Neuronal stem cell (in vitro differentiated cells): ENCODE measurements at places on chromosomes 1 and 21.

DNA sequence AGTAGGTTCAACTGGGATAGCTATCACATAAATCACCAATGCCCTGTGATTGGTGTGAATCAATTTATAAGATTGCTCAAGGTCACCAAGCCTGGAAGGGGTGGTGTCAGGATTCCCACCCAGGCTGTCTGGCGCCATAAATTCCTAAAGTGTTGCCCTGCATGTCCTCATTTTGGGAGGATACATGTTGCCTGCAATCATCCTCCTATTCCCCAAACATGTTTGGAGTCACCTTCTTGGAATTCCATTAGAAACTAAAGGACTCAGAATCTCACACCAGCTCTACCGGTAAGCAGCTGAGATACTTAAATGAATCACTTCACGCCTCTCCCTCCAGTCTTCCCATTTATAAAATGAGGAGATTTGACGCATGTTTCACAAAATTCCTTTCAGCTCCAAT lies 54.1 kb upstream of the SLC45A1 start:
- no peaks in the 10 kb centered on the region for H3K36me3 ChIP-seq
- H3K27me3 ChIP-seq = peaks cover 6% of the 10 kb centered on the region
- no peak for DNase-seq
- no peak overlapping the region for H3K4me3 ChIP-seq
- H3K27ac ChIP-seq = no peak overlapping the region
- peaks cover 3% of the 10 kb centered on the region for H3K4me1 ChIP-seq

- no peaks in the 10 kb centered on the region for H3K27me3 ChIP-seq
- H3K27ac ChIP-seq = no peak overlapping the region
- H3K36me3 ChIP-seq = no peaks in the 10 kb centered on the region
- H3K4me1 ChIP-seq = no peaks in the 10 kb centered on the region
- DNase-seq = no peak
Measured at GRCh38 chr1:228961511-228961910, 226.2 kb downstream of the RHOU start.

DNA sequence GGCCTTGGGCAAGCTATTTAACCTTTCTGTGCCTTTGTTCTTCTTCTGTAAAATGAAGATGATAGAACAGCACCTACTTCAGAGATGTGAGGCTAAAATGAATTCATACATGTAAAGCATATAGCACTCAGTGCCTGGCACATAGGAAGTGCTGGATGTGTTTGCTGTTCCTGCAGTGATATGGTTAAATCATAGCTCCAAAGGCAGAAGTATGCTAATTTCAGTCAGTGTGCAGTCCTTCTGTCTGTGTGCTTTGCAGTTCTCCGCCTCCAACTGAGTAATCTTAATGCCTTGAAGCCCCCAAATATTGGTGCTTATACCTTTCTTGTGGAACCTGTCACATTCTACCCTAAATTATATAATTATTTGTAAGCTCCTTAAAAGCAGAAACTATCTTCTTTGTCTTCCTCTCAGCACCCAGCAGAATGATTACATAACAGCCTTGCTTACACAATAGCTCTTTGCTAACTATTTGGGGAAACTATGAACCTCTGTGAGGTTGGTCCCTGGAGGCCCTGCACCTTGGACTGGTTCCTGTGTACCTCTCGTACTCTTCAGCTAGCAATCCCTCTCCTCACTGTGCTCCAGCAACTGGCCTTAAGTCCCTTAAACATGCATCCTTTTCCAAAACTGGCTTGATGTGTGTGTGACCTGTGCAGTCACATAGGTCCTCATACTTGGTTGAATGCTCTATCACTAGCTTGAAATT lies 57.0 kb upstream of the CACYBP start:
- no peak for DNase-seq
- H3K4me1 ChIP-seq = no peaks in the 10 kb centered on the region
- H3K4me3 ChIP-seq = no peak overlapping the region
- H3K27me3 ChIP-seq = no peaks in the 10 kb centered on the region
- H3K36me3 ChIP-seq = no peaks in the 10 kb centered on the region
- H3K27ac ChIP-seq = no peak overlapping the region

GRCh38 chr1:107993920-107994319 lies 28.9 kb upstream of the VAV3 start:
- H3K36me3 ChIP-seq = no peaks in the 10 kb centered on the region
- no peaks in the 10 kb centered on the region for H3K27me3 ChIP-seq
- no peak overlapping the region for H3K4me3 ChIP-seq
- peaks cover 4% of the 10 kb centered on the region for H3K4me1 ChIP-seq
- no peak overlapping the region for H3K27ac ChIP-seq

DNA sequence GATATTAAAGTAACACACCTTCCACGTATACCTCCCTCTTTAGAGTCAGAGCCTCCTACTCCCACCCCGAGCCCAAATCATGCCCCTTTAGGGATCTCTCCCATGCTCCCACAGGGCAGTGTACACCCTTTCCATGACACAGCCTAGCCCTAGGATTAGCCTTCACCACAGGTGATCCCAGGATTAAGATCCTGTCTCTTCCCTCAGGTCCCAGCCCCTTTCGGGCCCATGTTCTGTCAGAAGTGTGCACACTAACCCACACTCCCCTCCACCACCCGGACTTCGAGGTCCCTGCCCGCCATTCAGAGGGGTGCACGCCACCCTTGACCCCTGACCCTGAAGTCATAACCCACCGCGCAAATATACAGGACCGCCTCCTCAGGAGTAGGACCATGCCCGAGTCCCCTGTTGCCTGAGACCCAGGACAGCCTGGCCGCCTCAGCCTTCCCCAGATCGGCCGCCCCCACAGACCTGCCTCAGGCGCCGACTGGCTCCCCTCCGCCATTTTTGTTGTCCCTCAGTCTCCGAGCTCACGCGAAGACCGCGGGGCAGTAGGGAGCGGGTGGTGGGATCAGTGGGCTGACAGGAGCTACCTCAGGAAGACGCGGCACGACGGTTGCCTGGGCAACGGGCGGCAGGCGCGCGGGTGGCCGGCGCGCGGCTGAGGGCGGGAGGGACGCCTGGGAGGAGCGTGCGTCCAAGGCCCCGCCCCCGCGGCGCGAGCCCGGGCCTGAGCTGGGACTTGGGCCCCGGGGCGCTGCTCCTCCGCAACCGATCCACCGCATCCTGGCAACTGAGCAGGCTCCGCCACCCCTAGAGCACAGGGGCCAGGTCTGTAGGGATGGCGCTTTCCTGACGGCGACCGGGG lies at the start of gene AGBL4:
Gene AGBL4, minus strand, starts transcription at position 663 of the 868 bp plus-strand sequence.
- no peak within 1 kb of the TSS for H3K27ac ChIP-seq
- peaks cover 6% of the 10 kb centered on the region for H3K27me3 ChIP-seq
- peak within 1 kb of the TSS; percentile 48 for H3K4me3 ChIP-seq
- no peaks in the 10 kb centered on the region for H3K4me1 ChIP-seq
- H3K36me3 ChIP-seq = no peaks in the 10 kb centered on the region

DNA sequence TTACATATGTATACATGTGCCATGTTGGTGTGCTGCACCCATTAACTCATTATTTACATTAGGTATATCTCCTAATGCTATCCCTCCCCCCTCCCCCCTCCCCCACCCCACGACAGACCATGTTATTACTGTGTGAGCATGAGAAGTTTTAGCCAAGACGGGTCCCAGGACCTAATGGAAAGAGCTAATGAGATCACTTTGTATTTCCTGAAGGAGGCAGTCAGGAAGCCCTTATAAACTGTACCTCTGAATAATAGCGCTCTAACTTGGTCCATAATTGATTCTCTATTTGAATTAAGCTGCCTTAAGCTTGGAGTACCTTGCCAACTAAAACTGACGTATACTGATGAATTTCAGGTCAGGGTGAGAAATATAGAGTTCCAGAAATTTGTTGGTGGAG lies 4.1 kb upstream of the NEGR1 start:
- no peaks in the 10 kb centered on the region for H3K36me3 ChIP-seq
- H3K4me1 ChIP-seq = peaks cover 2% of the 10 kb centered on the region
- H3K4me3 ChIP-seq = no peak overlapping the region

- no peaks in the 10 kb centered on the region for H3K36me3 ChIP-seq
- no peak for DNase-seq
- H3K27me3 ChIP-seq = peaks cover 11% of the 10 kb centered on the region
- H3K4me3 ChIP-seq = no peak overlapping the region
- peaks cover 2% of the 10 kb centered on the region for H3K4me1 ChIP-seq
Measured at GRCh38 chr1:111366256-111366655, 61.3 kb downstream of the OVGP1 start.

DNA sequence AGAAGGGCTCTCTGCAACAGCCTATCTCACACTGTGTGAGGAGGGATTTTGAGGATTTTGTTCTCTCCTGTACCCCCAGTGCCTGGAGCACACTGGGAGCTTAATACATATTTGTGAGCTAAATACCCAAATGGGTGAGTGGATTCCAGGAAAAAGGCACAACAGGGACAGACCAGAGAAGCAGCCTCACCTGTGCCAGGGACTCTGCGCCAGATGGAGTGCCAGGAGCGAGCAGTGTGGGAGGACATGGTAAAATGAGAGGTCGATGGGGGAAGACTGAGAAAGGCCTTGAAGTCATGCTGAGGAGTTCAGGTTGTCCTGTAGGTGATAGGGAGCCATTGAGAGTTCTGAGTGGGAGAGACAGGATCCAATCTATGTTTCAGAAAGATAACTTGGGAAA lies 11.0 kb upstream of the KCNA2 start:
- H3K4me3 ChIP-seq = no peak overlapping the region
- H3K27ac ChIP-seq = no peak overlapping the region

DNA sequence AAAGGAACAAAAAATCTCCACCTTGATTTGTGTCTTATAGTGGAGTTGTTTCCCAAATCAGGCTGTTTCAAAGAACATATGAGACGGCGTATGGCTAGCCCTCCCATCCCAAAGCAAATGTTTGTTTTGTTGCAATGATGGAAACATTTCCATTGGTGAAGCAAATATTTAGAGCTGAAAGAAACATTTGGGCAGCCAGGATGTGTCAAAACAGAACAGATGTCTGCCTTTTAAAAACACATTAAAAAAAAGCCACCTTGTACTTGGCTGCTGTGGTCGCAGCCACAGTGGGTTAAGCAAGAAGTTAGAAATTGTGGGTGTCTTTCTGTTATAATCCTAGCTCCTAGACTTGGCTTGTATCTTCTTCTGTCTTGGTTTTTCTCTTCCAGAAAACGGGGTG lies 116.3 kb downstream of the PEX14 start:
- no peaks in the 10 kb centered on the region for H3K36me3 ChIP-seq
- H3K27ac ChIP-seq = no peak overlapping the region
- DNase-seq = no peak

GRCh38 chr1:110630839-110631663 lies 24.9 kb upstream of the KCNA2 start:
- DNase-seq = peak; percentile 69
- no peak overlapping the region for H3K27ac ChIP-seq
- H3K4me3 ChIP-seq = no peak overlapping the region
- no peaks in the 10 kb centered on the region for H3K36me3 ChIP-seq
- H3K4me1 ChIP-seq = no peaks in the 10 kb centered on the region
- H3K27me3 ChIP-seq = peaks cover 2% of the 10 kb centered on the region

- H3K27ac ChIP-seq = no peak overlapping the region
- H3K4me3 ChIP-seq = no peak overlapping the region
- no peak for DNase-seq
- H3K4me1 ChIP-seq = peaks cover 34% of the 10 kb centered on the region
- H3K36me3 ChIP-seq = no peaks in the 10 kb centered on the region
Measured at GRCh38 chr1:38138498-38139233, 92.1 kb upstream of the POU3F1 start.

DNA sequence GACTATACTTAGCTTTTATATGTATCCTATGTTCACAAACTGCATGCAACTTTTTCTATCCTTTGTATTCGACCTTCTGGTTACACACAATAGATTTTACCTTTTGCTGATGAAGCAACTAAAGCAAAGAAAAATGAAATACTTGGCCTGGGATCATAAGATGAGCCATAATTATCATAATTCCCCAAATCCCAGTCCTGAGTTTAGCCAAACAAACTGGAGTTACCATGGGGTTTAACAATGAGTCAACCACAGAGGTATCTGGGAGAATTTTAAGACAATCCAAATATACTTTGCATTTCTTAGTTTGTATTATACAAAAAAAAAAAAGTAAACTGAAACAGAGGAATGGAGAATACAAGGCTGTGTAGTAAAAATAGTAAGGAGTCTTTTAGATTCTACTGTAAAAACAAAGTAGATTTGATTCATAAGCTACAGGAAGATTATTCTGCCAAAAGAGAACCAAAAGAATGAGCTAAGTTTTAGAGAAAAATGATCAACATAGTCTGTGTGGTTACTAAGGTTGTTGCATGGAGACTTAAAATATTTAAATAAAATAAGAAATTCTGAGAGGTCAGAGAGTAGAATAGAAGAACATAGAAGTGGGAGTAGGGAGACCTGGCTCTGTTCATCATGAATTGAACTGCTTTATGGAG lies 60.4 kb upstream of the GORAB start:
- no peaks in the 10 kb centered on the region for H3K36me3 ChIP-seq
- no peak for DNase-seq
- H3K27me3 ChIP-seq = no peaks in the 10 kb centered on the region
- H3K4me1 ChIP-seq = no peaks in the 10 kb centered on the region

GRCh38 chr1:231867607-231868006 lies 241.0 kb downstream of the DISC1 start:
- H3K4me3 ChIP-seq = no peak overlapping the region
- H3K4me1 ChIP-seq = peaks cover 7% of the 10 kb centered on the region
- no peak for DNase-seq
- H3K27me3 ChIP-seq = no peaks in the 10 kb centered on the region

- H3K36me3 ChIP-seq = no peaks in the 10 kb centered on the region
- no peak for DNase-seq
- H3K27ac ChIP-seq = no peak overlapping the region
- no peaks in the 10 kb centered on the region for H3K27me3 ChIP-seq
Measured at GRCh38 chr1:30403726-30404125, 319.7 kb downstream of the MATN1 start.

GRCh38 chr1:156750711-156751450 lies 594 bp downstream of the HDGF start:
- peaks cover 24% of the 10 kb centered on the region for H3K36me3 ChIP-seq
- no peaks in the 10 kb centered on the region for H3K27me3 ChIP-seq
- no peak for DNase-seq
- peak overlapping the region; percentile 96 for H3K4me3 ChIP-seq
- peaks cover 45% of the 10 kb centered on the region for H3K4me1 ChIP-seq

DNA sequence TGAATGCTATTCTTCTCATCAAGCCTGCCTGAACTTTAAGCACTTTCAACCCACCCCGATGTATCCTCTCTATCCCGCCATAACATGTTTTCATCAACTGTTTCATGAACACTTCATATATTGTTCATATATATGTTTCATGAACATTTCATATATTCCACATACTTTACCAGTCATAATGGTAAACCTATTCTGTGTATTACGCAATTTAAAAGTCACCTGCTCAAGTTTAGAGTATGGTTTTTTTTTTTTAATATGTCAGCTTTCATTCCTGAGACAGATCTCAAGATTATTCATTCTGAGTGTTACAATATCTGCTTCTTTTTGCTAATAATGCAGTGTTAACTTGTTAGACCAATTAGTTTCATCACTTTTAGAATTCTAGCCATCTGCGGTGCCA lies 140.7 kb downstream of the SIPA1L2 start:
- no peak overlapping the region for H3K4me3 ChIP-seq
- H3K27me3 ChIP-seq = no peaks in the 10 kb centered on the region
- DNase-seq = no peak
- no peaks in the 10 kb centered on the region for H3K4me1 ChIP-seq
- no peak overlapping the region for H3K27ac ChIP-seq

DNA sequence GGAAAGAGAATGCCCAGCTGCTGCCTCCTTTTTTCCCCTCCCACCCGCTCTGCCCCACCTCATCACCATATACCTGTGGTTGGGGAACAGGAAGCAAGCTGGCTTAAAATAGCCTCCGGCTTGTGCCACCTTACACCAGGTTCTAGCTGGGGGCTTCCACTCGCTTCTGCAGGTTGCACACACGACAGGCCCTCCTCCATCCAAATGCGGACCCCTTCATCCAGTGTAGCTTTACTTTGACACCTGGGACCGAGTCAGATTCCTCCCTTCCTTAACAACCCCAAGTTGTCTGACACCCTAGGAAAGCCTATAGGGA lies 14.6 kb downstream of the BLACAT1 start:
- peaks cover 74% of the 10 kb centered on the region for H3K27me3 ChIP-seq
- no peak for DNase-seq
- no peaks in the 10 kb centered on the region for H3K36me3 ChIP-seq
- peaks cover 38% of the 10 kb centered on the region for H3K4me1 ChIP-seq
- no peak overlapping the region for H3K4me3 ChIP-seq
- H3K27ac ChIP-seq = peak overlapping the region; percentile 73
